B cell (primary cell): ENCODE measurements at places on chromosomes 4 and X.

DNA sequence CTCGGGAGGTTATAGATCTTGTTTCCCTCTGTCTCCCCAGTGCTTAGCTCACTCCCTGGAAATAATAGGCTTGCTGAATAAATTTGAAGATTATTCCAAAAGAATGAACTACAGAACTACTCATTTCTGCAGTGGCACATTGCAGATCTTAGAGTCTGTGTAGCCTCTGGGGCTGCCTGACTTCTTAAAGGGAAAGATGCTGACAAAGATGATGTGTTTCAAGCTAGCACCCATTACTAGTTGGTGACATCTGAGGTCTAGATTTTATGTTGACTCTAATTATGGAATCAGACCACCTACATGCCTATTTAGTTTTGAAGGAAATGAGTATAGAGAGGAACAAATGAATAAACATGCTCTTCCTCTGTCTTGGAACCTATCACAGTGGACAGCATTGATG, 123.7 kb upstream of the KCNIP4 start:
- no peaks in the 10 kb centered on the region for H3K4me1 ChIP-seq
- DNase-seq, result no peak
- no peak overlapping the region for H3K27ac ChIP-seq
- no peaks in the 10 kb centered on the region for H3K36me3 ChIP-seq
- no peaks in the 10 kb centered on the region for H3K27me3 ChIP-seq
- no peak overlapping the region for H3K4me3 ChIP-seq

DNA sequence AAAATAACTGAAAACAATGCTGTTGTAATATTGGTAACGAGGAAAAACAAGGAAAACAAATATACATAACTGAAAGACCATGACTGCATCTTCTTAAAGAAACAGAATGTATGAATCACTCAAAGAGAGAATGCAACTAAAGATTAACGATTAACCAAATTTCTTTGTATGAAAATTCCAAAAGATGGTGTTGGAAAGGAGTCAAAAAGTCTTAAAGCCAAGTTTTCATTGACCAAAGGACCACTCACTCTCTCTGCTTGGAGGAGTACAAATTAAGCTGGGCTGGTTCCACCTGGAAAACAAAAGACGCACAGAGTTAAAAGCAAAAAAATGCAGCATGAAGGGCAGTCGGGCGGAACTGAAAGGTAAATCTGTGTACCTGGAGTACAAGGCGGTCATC, 1.8 kb downstream of the DCAF12L1 start:
- no peak for DNase-seq
- no peaks in the 10 kb centered on the region for H3K27me3 ChIP-seq
- no peaks in the 10 kb centered on the region for H3K36me3 ChIP-seq
- no peaks in the 10 kb centered on the region for H3K4me1 ChIP-seq
- no peak overlapping the region for H3K27ac ChIP-seq

DNA sequence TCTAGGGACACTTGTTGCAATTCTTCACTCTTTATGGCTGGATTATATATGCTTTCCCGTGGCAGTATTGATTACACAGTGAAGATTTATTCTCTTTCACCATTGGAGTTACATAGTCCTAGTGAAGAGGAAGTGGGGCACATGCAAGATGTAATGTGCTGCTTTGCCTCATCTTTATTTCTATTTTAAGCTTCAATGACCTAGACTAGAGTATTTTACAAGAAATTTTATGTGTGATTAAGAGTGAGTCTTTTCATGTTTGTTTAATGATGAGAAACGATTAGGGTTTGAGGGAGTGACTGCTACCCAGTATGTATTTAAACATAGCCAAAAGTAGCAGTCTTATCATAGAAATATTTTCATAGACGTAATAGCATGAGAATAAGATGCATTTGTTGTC, 30.8 kb downstream of the DIAPH2 start:
- no peak overlapping the region for H3K27ac ChIP-seq
- no peaks in the 10 kb centered on the region for H3K36me3 ChIP-seq
- no peaks in the 10 kb centered on the region for H3K4me1 ChIP-seq
- DNase-seq, result no peak
- H3K27me3 ChIP-seq, result no peaks in the 10 kb centered on the region

DNA sequence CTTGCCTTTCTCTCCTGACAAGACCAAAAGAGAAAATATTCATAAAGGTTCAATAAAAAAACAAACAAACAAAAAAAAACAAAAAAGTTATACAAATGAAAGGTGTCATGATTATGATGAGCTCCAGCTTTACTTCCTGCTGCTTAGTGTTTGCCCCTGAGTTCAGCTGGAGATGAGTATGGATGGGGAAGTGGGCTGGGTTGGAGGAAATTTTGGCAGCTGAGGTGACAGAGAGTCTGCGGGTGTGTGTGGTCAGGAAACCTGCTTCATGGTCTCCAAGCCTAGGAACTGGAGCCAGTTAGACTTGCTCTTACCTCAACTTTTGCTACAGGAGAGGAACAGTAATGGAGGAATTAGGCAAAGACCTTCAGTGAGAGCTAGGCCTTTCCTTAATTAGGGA, 4.3 kb upstream of the CYSLTR1 start:
- DNase-seq, result no peak
- no peaks in the 10 kb centered on the region for H3K27me3 ChIP-seq
- peaks cover 66% of the 10 kb centered on the region for H3K4me1 ChIP-seq

- no peaks in the 10 kb centered on the region for H3K27me3 ChIP-seq
- H3K27ac ChIP-seq, result no peak overlapping the region
- H3K36me3 ChIP-seq, result no peaks in the 10 kb centered on the region
- no peaks in the 10 kb centered on the region for H3K4me1 ChIP-seq
- no peak for DNase-seq
These were observed 621.7 kb upstream of the HS3ST1 start for GRCh38 chr4:12050357-12050756.

DNA sequence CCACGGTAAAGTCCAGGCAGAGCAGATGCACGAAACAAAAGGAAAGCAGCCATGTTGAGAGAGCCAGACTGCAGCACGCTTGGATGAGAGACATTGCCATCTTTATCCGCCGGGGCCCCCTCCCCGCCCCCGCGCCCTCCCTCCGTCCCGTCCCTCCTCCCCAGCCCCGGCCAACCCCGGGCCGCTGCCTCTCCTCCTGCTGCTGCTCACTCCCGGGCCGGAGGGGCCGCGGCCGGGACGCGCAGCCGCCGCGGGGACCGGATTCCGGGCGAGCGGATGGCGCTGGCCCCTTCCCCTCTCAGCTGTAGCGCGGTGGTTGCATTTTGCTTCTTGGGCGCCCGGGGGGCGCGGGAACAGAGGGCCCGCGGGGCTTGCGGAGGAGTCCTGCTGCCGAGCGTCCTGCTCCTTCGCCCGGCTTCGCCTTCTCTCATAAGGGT, 542 bp downstream of the RNF150 start:
- peaks cover 35% of the 10 kb centered on the region for H3K27me3 ChIP-seq
- H3K4me3 ChIP-seq, result peak overlapping the region; percentile 64
- DNase-seq, result no peak
- H3K4me1 ChIP-seq, result peaks cover 14% of the 10 kb centered on the region
- no peak overlapping the region for H3K27ac ChIP-seq
- H3K36me3 ChIP-seq, result no peaks in the 10 kb centered on the region

DNA sequence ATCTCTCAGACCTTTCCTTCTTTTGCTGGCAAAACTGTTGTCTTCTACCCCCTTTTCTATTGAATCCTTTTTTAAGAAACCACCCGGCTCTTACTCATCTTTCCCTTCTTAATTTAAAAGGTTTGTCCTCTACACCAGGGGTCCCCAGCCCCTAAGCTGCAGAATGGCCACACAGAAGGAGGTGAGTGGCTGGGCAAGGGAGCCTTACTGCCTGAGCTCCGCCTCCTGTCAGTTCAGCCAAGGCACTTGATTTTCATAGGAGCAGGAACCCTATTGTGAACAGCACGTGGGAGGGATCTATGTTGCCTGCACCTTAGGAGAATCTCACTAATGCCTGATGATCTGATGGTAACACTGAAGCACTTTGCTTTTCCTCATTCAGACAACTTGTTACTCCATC, 726.3 kb upstream of the INTU start:
- H3K4me1 ChIP-seq, result no peaks in the 10 kb centered on the region
- no peaks in the 10 kb centered on the region for H3K27me3 ChIP-seq
- H3K4me3 ChIP-seq, result no peak overlapping the region
- DNase-seq, result no peak

DNA sequence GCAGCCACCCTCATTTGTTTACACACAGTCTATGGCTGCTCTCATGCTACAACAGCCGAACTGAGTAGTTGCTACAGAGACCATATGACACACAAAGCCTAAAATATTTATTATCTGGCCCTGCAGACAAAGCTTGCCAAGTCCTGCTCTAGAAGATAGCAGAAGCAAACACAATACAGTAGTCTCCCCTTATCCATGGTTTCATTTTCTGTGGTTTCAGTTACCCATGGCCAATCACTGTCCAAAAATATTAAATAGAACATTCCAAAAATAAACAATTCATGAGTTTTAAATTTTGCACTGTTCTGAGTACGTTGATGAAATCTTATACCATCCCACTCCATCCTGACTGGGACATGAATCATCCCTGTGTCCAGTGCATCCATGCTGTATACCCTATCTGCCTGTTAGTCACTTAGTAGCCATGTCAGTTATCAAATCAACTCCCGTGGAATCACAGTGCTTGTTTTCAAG, 40.2 kb upstream of the ZNF81 start:
- no peaks in the 10 kb centered on the region for H3K27me3 ChIP-seq
- no peak overlapping the region for H3K4me3 ChIP-seq
- no peaks in the 10 kb centered on the region for H3K36me3 ChIP-seq
- H3K27ac ChIP-seq, result no peak overlapping the region
- H3K4me1 ChIP-seq, result no peaks in the 10 kb centered on the region

DNA sequence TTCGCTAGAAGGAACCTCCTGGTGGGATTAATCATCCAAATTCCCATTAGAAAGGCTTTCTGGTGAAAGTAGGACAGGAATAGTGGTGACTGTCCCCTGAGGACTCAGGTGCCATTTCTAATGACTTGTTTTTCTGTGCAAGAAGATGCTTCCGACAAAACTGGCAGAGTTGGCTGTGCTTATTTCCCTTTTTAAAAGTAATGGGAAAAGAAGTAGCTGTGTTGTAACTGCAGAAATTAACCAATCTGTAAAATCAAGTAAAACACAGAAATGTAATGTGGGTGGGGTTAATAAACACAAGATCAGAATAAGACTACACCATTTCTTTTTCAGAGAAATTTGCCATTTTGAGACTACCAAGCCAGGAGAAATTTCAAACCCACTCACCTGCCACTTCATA, 55.0 kb upstream of the FAM9B start:
- H3K36me3 ChIP-seq, result no peaks in the 10 kb centered on the region
- H3K27me3 ChIP-seq, result no peaks in the 10 kb centered on the region
- no peak overlapping the region for H3K4me3 ChIP-seq
- peaks cover 5% of the 10 kb centered on the region for H3K4me1 ChIP-seq

DNA sequence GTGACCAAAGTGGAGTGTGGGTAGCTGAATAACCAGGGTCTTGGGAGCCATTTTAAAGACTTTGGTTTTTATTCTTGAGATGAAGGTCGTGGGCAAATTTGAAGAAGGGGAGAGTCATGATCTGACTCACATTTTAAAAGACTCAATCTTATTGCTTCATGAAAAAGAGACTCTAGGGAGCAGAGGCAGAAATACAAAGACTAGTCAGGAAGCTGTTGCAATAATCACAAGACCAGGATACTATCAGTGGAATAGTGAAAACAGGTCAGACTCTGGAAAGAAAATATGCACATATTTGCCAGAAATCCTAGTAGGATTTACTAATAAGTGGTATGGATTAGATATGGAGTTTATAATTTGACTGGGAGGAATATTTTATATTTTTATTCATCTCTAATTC, 448.4 kb downstream of the RAPGEF2 start:
- H3K36me3 ChIP-seq, result no peaks in the 10 kb centered on the region
- DNase-seq, result no peak
- H3K4me1 ChIP-seq, result no peaks in the 10 kb centered on the region

- no peak overlapping the region for H3K27ac ChIP-seq
- H3K4me3 ChIP-seq, result no peak overlapping the region
- no peak for DNase-seq
- H3K36me3 ChIP-seq, result no peaks in the 10 kb centered on the region
- H3K4me1 ChIP-seq, result no peaks in the 10 kb centered on the region
These were observed 60.6 kb upstream of the NAP1L5 start for GRCh38 chr4:88758264-88758663.
